ENCODE measurements at places on chromosomes 11 and 22.

- peak; percentile 82 for DNase-seq
Observed at GRCh38 chr22:35914665-35915476, 113.8 kb downstream of the RBFOX2 start.

GRCh38 chr11:70587075-70587389 is 188.7 kb downstream of the CTTN start:
- DNase-seq: no peak

DNA sequence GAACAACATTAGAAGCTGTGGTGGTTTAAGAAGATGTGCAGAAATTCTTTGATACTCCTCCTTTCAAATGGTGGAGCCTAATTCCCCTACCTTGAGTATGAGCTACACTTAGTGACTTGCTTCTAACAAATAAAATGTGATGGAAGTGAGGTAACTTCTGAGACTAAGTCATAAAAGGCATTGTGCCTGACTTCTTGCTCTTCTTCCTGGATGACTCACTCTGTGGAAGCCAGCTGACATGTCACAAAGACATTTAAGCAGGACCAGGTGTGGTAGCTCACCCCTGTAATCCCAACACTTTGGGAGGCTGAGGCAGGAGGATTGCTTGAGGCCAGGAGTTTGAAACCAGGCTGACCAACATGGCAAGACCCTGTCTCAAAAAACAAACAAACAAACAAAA is 3.9 kb upstream of the PLA2G3 start:
- DNase-seq: peak; percentile 12

GRCh38 chr11:130131961-130132850 is 27.4 kb upstream of the ST14 start:
- DNase-seq: peak; percentile 64

DNA sequence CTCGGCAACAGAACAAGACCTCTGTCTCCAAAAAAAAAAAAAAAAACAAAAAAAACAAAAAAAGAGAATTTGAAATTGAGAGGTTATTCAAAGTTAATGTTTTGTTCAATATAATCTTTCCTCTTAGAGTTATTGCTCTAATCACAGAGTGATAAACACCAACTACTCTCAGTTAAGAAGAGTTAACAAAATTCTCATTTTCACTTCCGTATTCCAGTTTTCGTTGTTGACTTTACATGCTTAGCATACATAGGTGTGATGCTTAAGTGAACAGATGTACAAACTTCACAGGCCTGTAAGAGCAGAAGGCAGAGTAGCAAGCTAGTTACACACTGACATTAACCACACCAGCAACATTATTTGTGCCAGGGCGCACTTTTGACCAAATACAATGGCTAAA is 12.3 kb downstream of the EIF4ENIF1 start:
- DNase-seq: no peak

DNA sequence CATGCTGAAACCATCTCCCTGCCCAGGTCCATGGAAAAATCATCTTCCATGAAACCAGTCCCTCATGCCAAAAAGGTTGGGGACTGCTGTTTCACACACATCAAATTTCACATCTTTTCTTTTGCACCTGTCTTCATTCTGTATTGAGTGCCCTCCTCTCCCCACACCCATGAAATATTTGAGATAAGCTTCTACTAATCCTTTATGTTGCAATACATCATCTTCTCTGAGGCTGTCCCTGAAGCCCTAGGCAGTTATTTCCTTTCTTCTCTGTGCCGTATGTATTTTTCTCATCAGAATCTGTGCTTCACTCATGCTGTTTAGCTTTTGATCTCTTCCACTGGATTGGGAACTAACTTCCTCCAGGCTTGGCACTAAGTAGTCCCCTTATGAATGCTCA is 40.0 kb upstream of the RRM1 start:
- DNase-seq: no peak

- peak; percentile 91 for DNase-seq
Observed at GRCh38 chr11:101912823-101913284, 2.0 kb upstream of the CEP126 start.

Measured in brain microvascular endothelial cell (primary cell).